ENCODE measurements at places on chromosomes 5 and 9. TPM values are rescaled to one million over a fixed set of nuclear protein-coding genes. Genes with fewer than 3 reads are reported as not detected.

DNA sequence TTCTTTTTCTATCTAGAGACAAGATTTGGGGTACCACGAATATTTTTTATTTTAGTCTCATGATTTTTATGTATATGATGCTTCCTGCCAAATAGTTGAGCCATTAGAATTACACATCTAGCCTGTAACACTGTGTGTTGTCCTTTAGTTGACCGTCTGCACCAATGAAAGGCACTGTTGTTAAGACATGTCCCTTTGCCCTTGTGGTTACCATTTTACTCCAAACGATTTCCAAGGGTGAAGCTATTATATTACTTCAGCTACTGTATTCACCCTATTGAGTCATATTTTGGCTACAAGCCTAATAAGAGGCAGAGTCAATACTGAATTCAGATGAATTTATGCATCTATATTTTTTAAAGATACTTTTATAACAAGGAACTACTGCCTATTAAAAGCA is 207.6 kb downstream of the CETN3 start:
- H3K4me3 ChIP-seq = no peak overlapping the region
- no peak for DNase-seq
- peaks cover 4% of the 10 kb centered on the region for H3K27me3 ChIP-seq
- no peak overlapping the region for H3K27ac ChIP-seq
- H3K4me1 ChIP-seq = no peaks in the 10 kb centered on the region
- no peaks in the 10 kb centered on the region for H3K36me3 ChIP-seq

GRCh38 chr5:89729623-89730301 is 679.8 kb downstream of the CETN3 start:
- H3K27me3 ChIP-seq = no peaks in the 10 kb centered on the region
- no peaks in the 10 kb centered on the region for H3K36me3 ChIP-seq
- H3K4me3 ChIP-seq = no peak overlapping the region
- DNase-seq = no peak

DNA sequence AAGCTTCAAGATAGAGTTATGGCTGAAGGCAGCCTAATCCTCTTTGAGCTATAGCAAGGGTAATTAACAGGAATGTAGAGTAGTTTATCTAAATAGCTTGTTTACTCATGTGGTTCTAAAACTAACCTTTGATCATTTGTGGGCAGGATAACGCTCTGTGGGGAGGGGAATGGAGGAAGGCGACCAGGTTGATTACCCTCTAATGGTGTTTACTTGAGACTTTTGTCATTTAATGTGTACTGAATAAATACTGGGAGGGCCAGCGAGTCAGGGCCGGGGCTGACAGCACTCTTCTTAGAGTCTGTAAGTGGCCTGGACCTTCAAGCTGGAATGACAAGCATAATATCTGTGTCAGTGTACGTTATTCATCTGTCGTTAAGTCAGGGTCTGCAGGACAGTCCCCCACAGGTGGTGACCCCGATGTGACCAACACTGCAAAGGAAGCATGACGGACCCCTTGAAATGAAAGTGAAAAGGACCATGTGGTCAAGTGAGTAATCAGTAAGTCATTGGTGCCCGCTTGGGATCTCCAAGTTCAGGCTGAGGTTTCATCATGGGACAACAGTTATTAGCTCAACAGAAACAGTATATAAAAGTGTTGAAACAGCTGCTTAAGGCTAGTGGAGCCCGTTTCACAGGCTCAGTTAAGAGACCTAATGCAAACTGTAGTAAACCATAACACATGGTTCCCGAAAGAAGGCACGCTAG is 162.6 kb downstream of the CPLANE1 start:
- H3K27ac ChIP-seq = no peak overlapping the region
- H3K4me3 ChIP-seq = no peak overlapping the region
- DNase-seq = no peak
- H3K27me3 ChIP-seq = no peaks in the 10 kb centered on the region

DNA sequence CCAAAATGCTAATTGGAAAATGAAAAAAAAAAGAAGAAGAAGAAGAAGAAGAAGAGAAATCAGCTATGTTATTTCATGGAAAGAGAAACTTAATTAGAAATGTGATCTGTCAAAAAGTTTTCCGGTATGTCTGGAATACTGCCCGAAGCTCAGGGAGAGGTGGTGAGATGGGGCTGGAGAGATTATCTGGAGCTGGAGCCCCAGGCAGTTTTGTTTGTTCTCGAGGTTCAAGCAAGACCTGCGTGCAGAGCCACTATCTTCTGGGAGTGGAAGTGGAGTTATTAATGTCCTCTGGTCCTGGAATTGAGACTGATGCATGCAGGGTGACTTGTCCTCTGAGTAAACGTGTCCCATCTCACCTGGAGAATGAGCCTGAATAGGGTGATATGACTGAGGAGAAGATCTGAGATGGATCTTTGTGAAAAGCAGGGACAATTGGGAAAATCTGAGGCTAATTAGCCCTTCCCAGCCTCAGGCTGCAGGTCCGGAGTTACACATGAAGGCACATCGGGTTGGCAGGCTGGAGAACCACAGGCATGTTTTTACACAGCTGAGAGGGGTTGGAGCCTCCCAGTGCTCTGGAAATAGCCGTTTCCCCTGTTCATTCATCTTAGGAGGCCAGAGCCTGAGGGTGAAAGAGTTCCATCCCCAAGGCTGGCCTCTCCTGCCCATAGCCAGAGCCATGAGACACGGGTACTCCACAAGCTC is 70.5 kb downstream of the OLFM1 start:
- no peak overlapping the region for H3K27ac ChIP-seq
- H3K4me3 ChIP-seq = no peak overlapping the region
- peaks cover 21% of the 10 kb centered on the region for H3K27me3 ChIP-seq
- no peak for DNase-seq

DNA sequence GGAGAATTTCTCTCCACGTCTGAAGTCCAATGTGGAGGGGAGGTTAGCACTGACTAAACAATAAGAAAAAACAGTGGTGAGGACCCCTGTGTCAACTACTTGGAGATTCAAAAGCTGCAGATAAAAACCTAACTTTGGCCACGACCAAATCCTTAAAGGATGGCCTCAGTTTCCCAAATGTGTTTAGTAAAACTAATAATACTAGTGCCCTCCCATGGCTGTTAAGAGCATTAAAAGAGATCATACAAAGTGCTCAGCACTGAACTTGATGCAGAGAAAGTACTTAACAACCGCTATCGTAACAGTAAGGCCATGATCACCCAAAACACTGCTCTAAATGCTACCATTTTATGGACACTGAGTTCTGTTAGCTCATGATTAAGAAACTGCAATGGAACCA is 288.4 kb downstream of the EBF1 start:
- peaks cover 4% of the 10 kb centered on the region for H3K27me3 ChIP-seq
- H3K27ac ChIP-seq = no peak overlapping the region
- H3K4me1 ChIP-seq = peaks cover 28% of the 10 kb centered on the region
- no peak for DNase-seq
- peaks cover 8% of the 10 kb centered on the region for H3K36me3 ChIP-seq

- H3K4me3 ChIP-seq = no peak overlapping the region
- peaks cover 8% of the 10 kb centered on the region for H3K4me1 ChIP-seq
- H3K36me3 ChIP-seq = no peaks in the 10 kb centered on the region
- no peak overlapping the region for H3K27ac ChIP-seq
- no peak for DNase-seq
Observed at GRCh38 chr5:1885404-1885755, 2.7 kb upstream of the IRX4 start.

Gene FBP2
- total RNA-seq = not detected

Gene TRPM3
- total RNA-seq = not detected

Gene PLCXD3
- total RNA-seq = not detected

Gene F2R
- total RNA-seq = 2.8 TPM

Measured in activated naive CD8-positive, alpha-beta T cell treated with anti-CD3 and anti-CD28 coated beads for 36 hours (primary cell).